ENCODE measurements at places on chromosomes 5 and 9. TPM values are rescaled to one million over a fixed set of nuclear protein-coding genes. Genes with fewer than 3 reads are reported as not detected.

DNA sequence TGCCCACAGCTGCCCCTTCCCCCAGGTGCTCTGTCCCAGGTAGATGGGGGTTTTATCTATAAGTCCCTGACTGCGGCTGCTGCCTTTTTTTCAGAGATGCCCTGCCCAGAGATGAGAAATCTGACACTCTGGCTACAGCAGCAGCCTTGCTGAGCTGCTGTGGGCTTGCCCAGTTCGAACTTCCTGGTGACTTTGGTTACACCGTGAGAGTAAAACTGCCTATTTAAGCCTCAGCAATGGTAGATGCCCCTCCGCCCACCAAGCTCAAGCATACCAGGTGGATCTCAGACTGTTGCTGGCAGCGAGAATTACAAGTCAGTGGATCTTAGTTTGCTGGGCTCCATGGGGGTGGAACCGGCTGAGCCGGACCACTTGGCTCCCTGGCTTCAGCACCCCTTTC, 56.8 kb downstream of the MINAR2 start:
- no peaks in the 10 kb centered on the region for H3K4me1 ChIP-seq
- no peaks in the 10 kb centered on the region for H3K36me3 ChIP-seq
- H3K4me3 ChIP-seq = no peak overlapping the region
- no peaks in the 10 kb centered on the region for H3K27me3 ChIP-seq
- no peak for DNase-seq
- no peak overlapping the region for H3K27ac ChIP-seq

DNA sequence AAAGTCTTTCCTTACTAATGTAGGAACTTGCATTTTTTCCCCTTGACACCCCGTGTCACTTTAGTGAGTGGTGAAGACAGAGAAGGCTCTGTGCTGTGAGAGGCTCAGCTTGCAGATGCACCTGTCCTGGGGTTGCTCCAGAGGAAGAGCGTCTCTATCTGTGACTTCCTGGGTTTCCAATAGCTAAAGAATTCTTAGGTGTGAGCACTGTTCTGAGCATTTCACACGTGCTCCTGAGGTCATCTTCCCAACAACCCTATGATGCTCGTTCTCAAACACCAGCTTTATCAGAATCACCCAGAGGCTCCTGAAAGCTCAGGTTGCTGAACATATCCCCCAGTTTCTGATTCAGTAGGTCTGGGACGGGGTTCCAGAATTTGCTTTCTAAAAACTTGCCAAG, 6.4 kb upstream of the CTSV start:
- H3K27me3 ChIP-seq = no peaks in the 10 kb centered on the region
- no peak for DNase-seq
- no peak overlapping the region for H3K4me3 ChIP-seq
- H3K27ac ChIP-seq = no peak overlapping the region
- H3K4me1 ChIP-seq = no peaks in the 10 kb centered on the region

GRCh38 chr5:92678640-92679039, 902.4 kb downstream of the NR2F1-AS1 start:
- H3K36me3 ChIP-seq = no peaks in the 10 kb centered on the region
- no peak overlapping the region for H3K27ac ChIP-seq
- no peak overlapping the region for H3K4me3 ChIP-seq
- no peaks in the 10 kb centered on the region for H3K27me3 ChIP-seq

GRCh38 chr9:3332802-3333201, 193.0 kb downstream of the RFX3 start:
- H3K4me1 ChIP-seq = no peaks in the 10 kb centered on the region
- H3K4me3 ChIP-seq = no peak overlapping the region
- H3K27me3 ChIP-seq = no peaks in the 10 kb centered on the region
- no peaks in the 10 kb centered on the region for H3K36me3 ChIP-seq

GRCh38 chr9:77891128-77891800, 140.3 kb downstream of the GNAQ start:
- peaks cover 5% of the 10 kb centered on the region for H3K36me3 ChIP-seq
- H3K27ac ChIP-seq = no peak overlapping the region
- DNase-seq = no peak
- H3K4me1 ChIP-seq = no peaks in the 10 kb centered on the region

GRCh38 chr5:77928776-77929300, 152.7 kb upstream of the TBCA start:
- no peak overlapping the region for H3K27ac ChIP-seq
- H3K27me3 ChIP-seq = no peaks in the 10 kb centered on the region
- H3K36me3 ChIP-seq = no peaks in the 10 kb centered on the region
- H3K4me3 ChIP-seq = no peak overlapping the region

DNA sequence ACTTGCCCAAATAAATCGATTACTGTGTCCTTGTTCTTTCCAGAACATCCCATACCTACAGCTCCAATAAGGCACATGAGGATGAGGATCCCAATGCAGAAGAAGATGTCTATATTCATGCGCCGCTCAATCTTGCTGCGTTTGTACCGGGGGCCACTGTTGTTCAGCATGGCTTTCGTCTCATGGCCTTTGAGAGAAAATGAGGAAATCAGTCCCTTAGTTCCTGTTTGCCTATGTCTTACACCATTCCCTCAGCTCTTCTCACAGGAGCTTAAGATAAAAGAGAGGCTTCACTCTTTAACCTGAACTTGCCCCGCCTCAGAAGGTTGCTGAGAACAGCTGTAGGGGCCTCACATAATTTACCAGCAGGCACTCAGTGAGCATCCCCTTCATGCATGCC, 211.6 kb downstream of the ATP10B start:
- no peaks in the 10 kb centered on the region for H3K4me1 ChIP-seq
- no peak overlapping the region for H3K27ac ChIP-seq
- no peak overlapping the region for H3K4me3 ChIP-seq
- H3K36me3 ChIP-seq = no peaks in the 10 kb centered on the region
- DNase-seq = no peak
- H3K27me3 ChIP-seq = no peaks in the 10 kb centered on the region

GRCh38 chr9:89431930-89432725, 65.8 kb downstream of the SEMA4D start:
- peaks cover 22% of the 10 kb centered on the region for H3K4me1 ChIP-seq
- peaks cover 3% of the 10 kb centered on the region for H3K36me3 ChIP-seq
- no peak overlapping the region for H3K27ac ChIP-seq
- no peak for DNase-seq
- H3K4me3 ChIP-seq = no peak overlapping the region

GRCh38 chr9:109471475-109472393, 26.4 kb downstream of the PTPN3 start:
- H3K4me1 ChIP-seq = peaks cover 10% of the 10 kb centered on the region
- H3K27me3 ChIP-seq = no peaks in the 10 kb centered on the region
- DNase-seq = peak; percentile 71
- no peak overlapping the region for H3K27ac ChIP-seq
- H3K4me3 ChIP-seq = no peak overlapping the region
- H3K36me3 ChIP-seq = no peaks in the 10 kb centered on the region

DNA sequence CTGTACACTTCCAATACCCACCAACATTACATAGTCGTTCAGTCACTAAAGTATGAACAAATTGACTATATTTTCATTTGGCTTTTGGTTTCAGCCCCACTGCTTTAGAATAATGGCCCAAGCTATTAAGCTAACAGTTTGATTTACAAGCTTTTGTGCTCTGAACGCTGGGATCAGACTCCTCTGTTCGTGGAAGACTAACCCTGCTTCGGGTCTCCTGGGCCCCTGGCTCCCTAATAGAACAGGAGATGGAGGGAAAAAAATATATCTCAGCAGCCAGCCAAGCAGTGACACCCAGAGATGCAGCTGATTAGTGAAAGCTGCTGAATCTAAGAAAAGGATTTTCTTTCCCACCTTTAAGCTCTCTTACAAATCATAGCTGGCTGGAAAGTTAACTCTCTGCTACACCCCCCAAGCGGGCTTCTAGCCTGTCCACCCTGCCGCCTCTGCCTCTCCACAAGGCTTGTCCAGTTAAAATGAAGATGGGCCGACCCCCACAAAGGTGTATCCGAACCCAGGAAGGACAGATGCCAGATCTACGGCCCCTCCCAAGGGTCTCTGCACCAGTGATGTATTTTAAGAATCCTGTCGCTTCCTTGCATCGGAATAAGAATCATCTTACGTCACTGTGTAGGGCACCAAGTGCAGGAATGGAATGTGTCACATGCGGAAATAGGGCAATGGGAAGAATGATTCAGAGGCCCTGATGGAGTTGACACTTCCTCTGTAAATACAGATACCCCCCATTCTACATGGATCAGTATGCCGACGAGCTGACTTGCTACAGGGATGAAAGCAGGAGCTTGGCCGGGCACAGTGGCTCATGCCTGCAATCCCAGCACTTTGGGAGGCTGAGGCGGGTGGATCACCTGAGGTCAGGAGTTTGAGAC, 33.4 kb upstream of the BARHL1 start:
- peaks cover 13% of the 10 kb centered on the region for H3K4me1 ChIP-seq
- H3K4me3 ChIP-seq = no peak overlapping the region
- H3K27ac ChIP-seq = no peak overlapping the region
- no peaks in the 10 kb centered on the region for H3K36me3 ChIP-seq

- H3K36me3 ChIP-seq = no peaks in the 10 kb centered on the region
- H3K4me3 ChIP-seq = no peak overlapping the region
- peak; percentile 85 for DNase-seq
- H3K27ac ChIP-seq = peak overlapping the region; percentile 2
These were observed 17.3 kb downstream of the TRIM7 start for GRCh38 chr5:181187500-181188213.

- no peak overlapping the region for H3K27ac ChIP-seq
- H3K4me1 ChIP-seq = no peaks in the 10 kb centered on the region
- H3K4me3 ChIP-seq = no peak overlapping the region
- H3K36me3 ChIP-seq = no peaks in the 10 kb centered on the region
- DNase-seq = no peak
These were observed 29.7 kb upstream of the SLC36A1 start for GRCh38 chr5:151417712-151418111.

DNA sequence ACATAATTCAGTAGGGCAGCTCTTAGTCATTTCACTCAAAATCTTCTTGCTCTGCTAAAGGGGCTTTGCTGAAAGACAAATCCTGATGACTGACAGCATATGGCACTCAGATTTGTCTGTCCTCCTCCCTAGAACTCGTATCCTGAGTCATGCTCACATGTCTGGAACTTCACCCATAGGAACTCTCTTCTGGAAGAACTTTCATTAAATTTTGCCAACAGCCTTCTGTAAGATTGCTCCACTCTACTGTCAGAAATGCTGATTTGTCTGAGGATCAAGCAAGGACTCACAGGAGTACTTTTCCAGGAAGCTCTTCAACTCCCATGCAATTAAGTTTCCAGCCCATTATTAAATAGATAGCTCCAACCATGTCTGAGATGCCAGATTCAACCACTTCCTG, 59.8 kb upstream of the SNX2 start:
- DNase-seq = no peak
- H3K4me3 ChIP-seq = no peak overlapping the region
- no peaks in the 10 kb centered on the region for H3K36me3 ChIP-seq
- H3K27me3 ChIP-seq = no peaks in the 10 kb centered on the region

DNA sequence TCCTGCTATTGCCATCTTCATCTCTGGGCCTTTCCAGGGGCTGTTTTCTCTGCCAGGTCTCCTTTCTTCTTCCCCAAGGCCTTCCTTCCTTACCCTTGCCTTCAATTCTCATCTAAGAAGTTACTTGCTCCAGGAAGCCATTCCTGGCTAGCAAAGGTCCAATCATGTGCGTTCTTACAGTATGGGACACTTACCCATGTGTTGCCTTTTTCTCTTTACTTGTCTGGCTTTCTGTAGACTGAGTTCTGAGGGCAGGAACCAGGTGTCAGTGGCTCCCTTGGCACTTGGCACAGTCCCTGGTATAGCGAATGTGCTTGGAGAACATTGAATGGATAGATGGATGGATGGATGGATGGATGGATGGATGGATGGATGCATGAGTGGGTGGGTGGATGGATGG, 10.2 kb downstream of the FOXI1 start:
- no peak overlapping the region for H3K4me3 ChIP-seq
- H3K27me3 ChIP-seq = peaks cover 2% of the 10 kb centered on the region
- no peaks in the 10 kb centered on the region for H3K36me3 ChIP-seq
- no peak for DNase-seq
- H3K4me1 ChIP-seq = no peaks in the 10 kb centered on the region

DNA sequence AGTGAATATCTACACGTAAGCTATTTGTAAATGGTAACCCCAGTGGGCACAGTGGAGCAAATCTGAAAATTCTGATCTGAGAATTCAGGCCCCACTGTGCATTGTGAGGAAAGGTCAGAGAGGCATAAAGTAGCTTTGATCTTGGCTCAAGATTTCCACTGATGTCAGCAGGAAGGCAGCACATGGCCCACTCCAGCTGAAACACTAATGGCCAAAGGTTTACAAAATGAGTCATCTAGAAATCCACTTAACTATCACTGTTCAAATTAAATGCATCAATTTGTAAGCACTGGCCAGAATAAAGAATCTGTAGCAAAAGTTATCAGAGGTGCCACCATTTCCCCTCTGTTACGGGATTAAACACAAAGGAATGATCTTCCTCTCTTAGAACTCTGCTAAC, 191.6 kb downstream of the C9orf152 start:
- no peak overlapping the region for H3K4me3 ChIP-seq
- H3K36me3 ChIP-seq = no peaks in the 10 kb centered on the region
- no peaks in the 10 kb centered on the region for H3K27me3 ChIP-seq
- H3K4me1 ChIP-seq = no peaks in the 10 kb centered on the region
- DNase-seq = no peak
- peak overlapping the region; percentile 72 for H3K27ac ChIP-seq

DNA sequence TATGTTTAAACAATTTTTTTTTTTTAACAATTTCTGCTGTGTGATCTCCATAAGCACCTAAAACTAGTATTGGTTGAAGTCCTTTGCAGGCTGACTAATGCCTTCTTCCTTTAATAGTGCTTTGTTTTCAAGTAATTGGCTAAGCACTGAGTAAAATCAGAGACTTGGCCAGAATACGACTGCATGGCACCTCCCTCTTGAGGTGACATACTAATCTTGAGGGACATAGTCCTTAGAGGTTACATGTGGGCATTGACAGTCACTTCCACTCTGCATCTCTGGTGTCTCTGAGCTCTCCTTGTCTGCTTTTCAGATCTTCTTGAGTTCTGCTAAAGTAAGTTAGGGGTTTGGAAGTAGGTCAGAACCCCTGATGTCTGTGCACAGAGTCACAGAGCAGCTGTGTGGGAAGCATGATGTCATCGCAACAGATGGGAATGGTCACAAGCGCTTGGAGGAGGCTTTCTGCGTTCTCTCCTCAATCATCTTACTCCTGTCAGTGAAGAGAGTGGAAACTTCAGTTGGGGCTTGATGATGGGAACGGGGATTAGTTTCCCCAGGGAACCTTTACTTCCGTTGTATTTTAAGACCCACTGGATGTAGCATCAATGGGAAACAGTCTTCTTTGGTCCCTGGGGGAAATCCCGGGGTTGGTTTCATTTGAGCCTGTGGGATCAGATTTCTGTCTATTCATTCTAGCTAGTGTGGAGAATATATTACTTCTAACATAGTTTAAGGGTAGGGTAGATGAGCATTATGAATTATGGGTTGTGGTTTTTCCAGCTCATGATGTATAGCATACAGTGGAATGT, 136.9 kb downstream of the ARHGAP26 start:
- peaks cover 10% of the 10 kb centered on the region for H3K4me1 ChIP-seq
- no peak overlapping the region for H3K27ac ChIP-seq
- no peak overlapping the region for H3K4me3 ChIP-seq
- no peaks in the 10 kb centered on the region for H3K27me3 ChIP-seq
- peak; percentile 88 for DNase-seq

RBM18 gene
- 5.5 TPM for polyA plus RNA-seq

KYAT1 gene
- polyA plus RNA-seq = 5.0 TPM

KIF4B gene
- polyA plus RNA-seq = 0.01 TPM

CD72 gene
- polyA plus RNA-seq = 10.6 TPM

EQTN gene
- polyA plus RNA-seq = not detected

OLFML2A gene
- 2.0 TPM for polyA plus RNA-seq

ZNF346 gene
- polyA plus RNA-seq = 7.0 TPM

DMRT2 gene
- 0.62 TPM for polyA plus RNA-seq

MSANTD3 gene
- polyA plus RNA-seq = 17.5 TPM

BHMT2 gene
- polyA plus RNA-seq = 1.0 TPM

CCDC171 gene
- polyA plus RNA-seq = 1.2 TPM
